Stimulated activated CD4-positive, alpha-beta T cell treated with anti-CD3 and anti-CD28 coated beads, Interleukin-1b, Interleukin-23, amount 100 ng/mL, for 1 hour (primary cell): ENCODE measurements at places on chromosomes 3 and 15.

GRCh38 chr3:123321806-123322205 lies 120.1 kb downstream of the SEC22A start:
- no peak for DNase-seq

DNA sequence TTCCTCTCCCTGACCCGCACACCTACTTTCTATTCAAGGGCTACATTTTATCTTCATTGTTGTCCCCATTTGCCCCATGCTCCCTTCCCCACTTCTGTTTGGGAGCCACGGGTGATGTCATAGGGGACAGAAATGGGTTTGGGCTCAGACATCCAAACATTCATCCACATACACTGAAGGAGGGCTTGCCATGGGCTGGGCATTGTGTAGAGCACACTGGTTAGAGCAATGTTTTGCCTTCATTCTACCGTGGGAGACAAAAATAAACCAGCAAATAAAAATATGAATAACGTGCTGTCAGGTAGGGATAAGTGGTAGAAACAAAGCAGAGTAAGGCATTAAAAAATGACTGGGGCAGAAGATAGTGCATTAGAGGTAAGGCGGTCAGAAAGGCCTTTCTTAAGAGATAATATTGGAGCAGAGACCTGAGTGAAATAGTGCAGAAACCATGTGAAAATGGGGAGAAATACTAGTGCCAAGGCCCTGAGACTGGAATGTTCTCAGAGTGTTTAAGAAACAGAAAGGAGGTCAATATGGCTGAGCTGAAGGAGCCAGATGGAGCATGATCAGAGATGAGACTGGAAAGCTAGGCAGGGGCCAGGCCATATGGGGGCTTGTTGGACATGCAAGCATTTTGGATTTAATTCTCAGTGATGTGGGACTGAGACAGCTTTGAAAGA lies 40.9 kb upstream of the CLSTN2 start:
- no peak for DNase-seq

GRCh38 chr15:80567721-80568157 lies 127.4 kb upstream of the ABHD17C start:
- no peak for DNase-seq

- DNase-seq = no peak
Measured at GRCh38 chr15:84915606-84915958, 31.1 kb downstream of the SLC28A1 start.

- DNase-seq = no peak
Measured at GRCh38 chr3:65521032-65521431, 517.7 kb downstream of the MAGI1 start.

DNA sequence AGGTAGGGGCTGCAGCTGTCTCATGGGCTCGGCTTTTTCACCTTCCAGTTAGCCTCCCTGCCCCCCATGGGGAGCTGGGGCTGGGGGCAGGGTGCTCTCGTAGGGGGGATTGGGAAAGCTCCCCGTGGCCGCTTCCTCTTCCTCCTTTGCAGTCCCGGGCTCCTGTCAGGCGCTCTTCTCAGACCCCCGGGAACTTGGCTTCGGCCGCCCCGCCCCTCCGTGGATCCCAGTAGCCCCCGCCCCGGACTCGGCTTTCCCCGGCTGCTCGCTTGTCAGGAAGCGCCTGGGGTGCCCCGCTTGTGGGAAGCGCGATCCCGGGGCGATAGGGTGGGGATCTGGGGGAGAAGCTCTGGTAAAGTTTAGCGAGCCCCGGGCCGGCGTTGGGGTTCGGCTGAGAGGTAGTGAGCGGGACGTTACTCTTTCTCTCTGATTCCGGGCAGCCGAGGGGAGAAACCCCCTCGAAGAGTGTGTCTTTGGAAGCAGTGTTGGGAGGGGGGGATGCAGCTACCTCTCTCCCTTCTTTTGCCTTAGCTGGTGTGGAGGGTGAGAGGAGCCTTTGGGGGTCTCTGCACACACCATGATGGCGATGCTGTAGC lies 611 bp downstream of the PIAS1 start:
- no peak for DNase-seq

GRCh38 chr3:179765396-179765795 lies 112.6 kb downstream of the USP13 start:
- no peak for DNase-seq

- DNase-seq = no peak
Measured at GRCh38 chr15:42151141-42151561, 5.3 kb downstream of the PLA2G4F start.

DNA sequence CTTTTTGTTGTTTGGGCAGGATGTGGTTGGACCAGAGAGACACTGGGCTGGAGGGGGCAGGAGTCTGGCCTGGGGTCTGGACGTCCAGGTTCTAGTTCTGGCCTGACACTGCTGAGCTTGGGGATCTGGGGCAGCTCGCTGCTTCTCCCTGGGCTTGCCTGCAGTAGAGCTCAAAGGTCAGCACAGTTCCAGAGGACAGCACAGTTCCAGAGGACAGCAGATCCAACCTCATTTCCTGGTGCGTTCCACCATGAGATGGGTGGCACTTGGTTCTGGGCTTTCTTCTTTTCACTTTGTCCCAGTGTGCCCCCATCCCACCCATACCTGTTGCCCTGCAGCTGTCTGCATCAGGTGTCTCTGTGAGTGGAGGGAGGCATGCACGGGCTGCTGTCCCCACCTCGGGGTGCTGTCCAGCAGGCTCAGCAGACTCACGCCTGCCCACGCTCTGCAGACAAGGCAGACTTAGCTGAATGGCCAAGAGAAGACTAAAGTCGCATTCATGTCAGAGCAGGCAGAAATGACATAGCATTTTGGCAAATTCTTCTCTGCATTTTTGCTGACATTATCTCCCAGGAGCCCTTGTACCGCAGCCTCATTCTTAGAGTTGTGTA lies 16.7 kb downstream of the CACNA2D3 start:
- DNase-seq = no peak

GRCh38 chr15:51251556-51251955 lies 86.8 kb downstream of the CYP19A1 start:
- DNase-seq = no peak
